CD4-positive, alpha-beta T cell treated with Interleukin-15 for 1 hour (primary cell): ENCODE measurements at places on chromosomes 13 and 19.
A peak's percentile ranks its signal among the peaks of the same experiment; 100 is the strongest.

DNA sequence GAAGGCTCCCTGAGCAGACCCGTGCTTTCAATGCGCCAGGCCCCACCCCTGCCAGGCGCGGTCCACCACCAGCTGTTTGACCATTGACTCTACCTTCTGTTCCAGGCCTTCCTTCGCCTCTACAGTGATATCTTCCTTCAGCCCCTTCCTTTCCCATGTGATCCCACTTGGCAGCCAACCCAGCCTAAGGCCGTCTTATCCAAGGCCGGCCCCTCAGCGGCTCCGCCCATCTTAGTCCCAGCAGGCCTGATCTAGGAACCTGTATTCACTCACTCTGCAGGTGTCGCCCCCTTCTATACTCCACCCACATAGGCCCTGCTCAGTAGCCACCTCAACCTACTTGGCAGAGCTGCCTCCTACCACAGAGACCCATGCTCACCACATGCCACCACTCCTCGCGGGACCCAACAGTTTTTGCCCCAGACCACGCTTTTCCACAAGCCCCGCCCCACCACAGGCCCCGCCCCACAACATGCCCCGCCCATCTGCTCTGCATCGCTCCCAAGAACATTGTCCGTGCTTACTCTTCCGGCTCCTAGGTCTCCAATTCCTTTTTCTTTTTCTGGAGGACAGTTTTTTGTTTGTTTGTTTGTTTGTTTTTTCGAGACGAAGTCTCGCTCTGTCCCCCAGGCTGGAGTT, 2.9 kb downstream of the RASIP1 start:
- no peak for DNase-seq

DNA sequence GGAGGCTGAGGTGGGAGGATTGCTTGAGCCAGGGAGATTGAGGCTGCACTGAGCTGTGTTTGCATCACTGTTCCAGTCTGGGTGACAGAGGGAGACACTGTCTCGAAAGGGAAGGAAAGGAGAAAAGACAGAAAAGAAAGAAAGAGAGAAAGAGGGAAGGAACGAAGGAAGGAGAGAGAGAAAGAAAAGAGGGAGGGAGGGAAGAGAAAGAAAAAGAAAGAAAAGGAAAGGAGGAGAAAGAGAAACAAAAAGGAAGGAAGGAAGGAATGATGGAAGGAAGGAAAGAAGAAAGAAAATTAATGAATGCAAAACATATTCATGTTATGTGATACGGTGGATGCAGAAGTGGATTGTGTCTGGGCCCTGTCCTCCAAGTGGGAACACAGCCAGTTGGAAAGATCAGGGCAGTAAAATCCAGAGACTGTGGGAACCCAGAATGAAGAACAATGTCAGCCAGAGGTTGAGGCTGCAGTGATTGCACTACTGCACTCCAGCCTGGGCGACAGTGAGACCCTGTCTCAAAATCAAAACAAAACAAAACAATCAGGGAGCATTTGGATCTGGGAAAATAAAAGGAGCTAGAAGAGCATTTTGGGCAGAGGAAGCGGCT, 6.2 kb downstream of the PHLDB3 start:
- no peak for DNase-seq

DNA sequence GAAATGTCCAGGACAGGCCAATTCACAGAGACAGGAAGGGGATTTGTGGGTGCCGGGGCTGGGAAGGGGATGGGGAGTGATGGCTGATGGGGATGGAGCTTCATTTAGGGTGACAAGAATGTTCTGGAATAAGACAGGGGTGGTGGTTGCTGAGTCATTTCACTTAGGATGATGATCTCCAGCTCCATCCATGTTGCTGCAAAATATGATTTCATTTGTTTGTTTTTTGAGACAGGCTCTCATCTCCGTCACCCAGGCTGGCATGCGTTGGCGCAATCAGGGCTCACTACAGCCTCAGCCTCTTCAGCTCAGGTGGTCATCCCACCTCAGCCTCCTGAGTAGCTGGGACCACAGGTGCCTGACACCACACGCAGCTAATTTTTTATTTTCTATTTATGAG, 3.1 kb upstream of the JSRP1 start:
- DNase-seq, result no peak

- DNase-seq, result no peak
These were observed 423.2 kb downstream of the KLF5 start for GRCh38 chr13:73481886-73482445.

DNA sequence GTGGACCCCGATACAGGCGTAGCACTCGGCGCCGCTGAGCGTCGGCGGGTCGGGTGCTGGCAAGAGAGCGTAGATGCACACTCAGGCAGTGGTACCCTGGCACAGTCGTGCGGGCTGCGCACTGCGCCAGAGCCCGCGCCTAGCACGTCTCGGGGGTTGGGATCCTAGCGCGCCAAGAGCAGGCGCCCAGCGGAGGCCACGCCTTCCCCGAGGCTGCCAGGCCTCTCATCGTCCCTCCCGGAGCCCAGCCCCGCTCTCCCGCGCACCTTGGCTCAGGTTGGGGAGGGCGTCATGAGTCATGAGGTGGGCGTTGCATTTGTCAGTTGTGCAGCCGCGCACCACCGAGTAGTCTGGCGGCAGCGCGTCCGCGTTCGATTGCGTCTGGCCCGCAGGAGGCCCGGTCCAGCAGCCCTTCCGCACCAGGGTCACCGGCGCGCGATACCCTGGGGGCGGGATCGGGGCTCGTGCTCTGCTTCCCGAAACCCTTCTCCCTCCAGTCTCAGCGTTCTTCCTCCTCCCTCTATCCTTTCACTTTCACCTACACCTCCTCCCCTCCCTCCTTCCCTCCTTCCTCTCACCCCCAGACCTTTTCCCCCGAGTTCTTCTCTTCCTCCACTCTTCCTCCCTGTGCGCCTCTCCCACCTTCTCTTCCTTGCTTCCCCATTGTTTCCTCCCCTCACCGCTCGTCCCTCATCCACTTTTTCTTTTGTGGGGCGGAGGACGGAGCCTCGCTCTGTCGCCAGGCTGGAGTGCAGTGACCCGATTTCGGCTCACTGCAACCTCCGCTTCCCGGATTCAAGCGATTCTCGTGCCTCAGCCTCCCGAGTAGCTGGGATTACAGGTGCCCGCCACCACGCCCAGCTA, 3.5 kb downstream of the LYPD5 start:
- peak; percentile 24 for DNase-seq

- no peak for DNase-seq
These were observed 6.0 kb downstream of the ZBTB7A start for GRCh38 chr19:4060621-4061177.

DNA sequence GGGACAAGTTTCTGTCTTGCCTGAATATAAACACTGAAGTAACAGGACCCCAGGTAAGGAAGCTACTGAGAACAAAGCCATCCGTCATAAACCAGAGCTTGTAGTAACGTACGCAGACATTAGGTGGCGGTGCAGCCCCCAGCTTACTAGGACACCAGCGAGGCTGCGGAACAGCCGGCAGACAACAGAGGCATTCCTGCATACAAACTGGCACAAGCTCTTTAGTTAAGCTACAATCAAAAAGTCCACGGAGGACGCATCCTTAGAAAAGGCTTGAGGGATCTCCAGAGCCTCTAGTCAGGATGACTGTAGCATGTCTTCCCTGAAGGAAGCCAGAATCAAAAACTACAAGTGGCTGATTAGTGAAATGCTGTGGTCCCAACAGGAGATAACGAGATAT, 26.2 kb downstream of the ZNF160 start:
- DNase-seq, result peak; percentile 23

- DNase-seq, result no peak
These were observed 737 bp downstream of the XRCC1 start for GRCh38 chr19:43574424-43575155.

GRCh38 chr13:26813321-26813979, 52.9 kb upstream of the GPR12 start:
- no peak for DNase-seq

- no peak for DNase-seq
These were observed 45.2 kb downstream of the CDADC1 start for GRCh38 chr13:49292742-49293486.

DNA sequence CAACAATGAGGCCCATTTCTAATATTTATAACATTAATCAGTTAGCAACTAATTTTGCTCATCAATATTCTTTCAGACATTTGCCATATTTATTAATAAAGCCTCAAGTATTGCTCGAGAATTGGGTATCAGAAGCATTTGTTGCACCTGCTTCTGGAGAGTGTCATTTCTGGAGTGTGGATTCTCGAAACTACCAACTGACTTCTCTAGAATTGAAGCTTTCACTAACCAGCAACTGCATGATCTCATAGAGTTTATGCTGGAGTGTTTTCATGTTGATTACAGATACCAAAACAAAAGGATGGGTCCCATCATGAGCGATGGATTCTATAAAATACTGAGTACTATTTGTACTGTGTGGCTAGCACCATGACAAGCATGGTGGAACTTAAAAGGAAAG, 121.0 kb upstream of the SLC7A1 start:
- DNase-seq, result no peak

GRCh38 chr13:101985321-101985720, 416.5 kb downstream of the FGF14 start:
- no peak for DNase-seq

GRCh38 chr19:35018379-35018778, 11.9 kb upstream of the SCN1B start:
- DNase-seq, result no peak

DNA sequence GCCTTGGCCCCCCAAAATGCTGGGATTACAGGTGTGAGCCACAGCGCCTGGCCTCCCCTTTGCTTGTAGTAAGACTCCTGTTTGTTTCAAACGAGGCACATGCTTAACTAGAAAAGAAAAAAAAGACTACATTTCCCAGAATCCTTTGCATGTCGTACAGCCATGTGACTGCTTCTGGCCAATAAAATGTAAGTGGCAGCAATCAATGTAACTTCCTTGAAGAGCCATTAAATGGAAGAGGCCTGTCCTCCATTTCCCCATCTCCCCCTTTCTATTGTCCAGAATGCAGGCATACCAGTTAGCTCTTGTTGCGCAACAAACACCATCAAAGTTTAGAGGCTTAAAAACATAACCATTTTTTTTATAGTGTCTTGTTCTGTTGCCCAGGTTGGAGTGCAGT, 10.4 kb upstream of the GPR32 start:
- DNase-seq, result no peak

- no peak for DNase-seq
These were observed 135.7 kb downstream of the MIPEP start for GRCh38 chr13:23753458-23753857.

DNA sequence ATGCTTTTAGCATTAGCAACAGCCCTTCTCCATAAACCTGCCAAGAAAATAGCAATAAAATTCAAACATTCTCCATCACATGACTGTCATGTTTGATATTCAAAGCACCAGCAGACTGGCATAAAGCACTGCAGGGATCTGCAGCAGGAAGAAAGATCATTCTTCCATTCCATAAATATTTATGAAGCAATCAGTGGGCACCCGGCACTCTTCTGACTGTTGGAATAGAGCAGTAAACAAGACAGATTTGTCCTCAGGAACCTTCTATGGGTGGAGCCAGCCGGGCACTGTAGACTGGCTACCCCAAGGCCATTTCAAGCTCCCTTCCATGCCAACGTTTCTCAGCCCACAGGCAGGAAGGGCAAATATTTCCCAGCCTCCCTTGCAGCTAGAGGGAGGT, 25.5 kb downstream of the PLA2G4C start:
- no peak for DNase-seq

- no peak for DNase-seq
These were observed 14.2 kb downstream of the FBXO46 start for GRCh38 chr19:45716359-45717130.

GRCh38 chr13:98888222-98888889, 89.5 kb downstream of the DOCK9 start:
- no peak for DNase-seq

DNA sequence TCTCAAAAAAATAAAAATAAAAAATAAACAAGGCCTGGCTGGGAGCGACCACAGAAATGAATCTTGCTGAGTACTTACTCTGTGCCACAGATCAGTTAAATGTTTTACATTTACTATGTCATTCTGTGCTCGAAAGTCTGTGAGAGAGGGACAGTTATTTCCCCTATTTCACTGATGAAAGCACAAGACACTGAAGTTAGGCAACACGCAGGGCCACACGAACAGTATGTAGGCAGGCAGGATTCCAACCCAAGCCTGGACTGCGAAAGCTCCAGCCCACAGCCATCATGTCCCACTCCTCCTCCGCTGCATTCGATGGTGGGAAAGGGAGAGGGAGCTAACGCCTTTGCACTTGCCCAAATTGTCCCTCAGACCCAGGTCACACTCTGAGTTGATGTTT, 34.2 kb downstream of the RUBCNL start:
- peak; percentile 40 for DNase-seq

- DNase-seq, result no peak
These were observed 504.9 kb downstream of the FGF9 start for GRCh38 chr13:22175815-22176214.

DNA sequence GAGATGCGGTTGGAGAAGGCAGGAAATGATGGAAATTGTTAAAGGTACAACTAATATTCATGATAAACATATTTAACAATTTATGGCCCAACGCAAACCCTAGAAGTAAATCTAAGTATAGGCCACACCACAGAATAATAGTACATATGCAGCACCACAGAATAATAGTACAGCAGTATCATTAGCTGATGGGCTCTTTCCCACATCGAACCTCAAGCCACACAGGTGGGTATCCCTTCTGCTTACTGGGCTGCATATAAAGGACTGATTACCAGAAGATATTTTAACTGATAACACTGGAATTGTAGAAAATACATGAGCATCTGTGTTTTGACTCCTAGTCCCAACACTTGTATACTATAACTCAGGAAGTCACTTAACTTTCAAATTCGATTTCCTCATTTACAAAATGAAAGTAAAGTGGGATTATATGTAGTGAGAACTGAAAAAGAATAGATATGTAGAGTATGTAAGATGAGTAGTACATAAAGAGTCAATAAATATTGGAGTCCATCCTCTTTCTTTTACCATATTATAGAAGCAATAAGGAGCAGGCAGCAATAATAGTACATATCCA, 91.5 kb downstream of the TSC22D1 start:
- no peak for DNase-seq

GRCh38 chr13:41268764-41269163, 5.4 kb upstream of the MTRF1 start:
- DNase-seq, result no peak

DNA sequence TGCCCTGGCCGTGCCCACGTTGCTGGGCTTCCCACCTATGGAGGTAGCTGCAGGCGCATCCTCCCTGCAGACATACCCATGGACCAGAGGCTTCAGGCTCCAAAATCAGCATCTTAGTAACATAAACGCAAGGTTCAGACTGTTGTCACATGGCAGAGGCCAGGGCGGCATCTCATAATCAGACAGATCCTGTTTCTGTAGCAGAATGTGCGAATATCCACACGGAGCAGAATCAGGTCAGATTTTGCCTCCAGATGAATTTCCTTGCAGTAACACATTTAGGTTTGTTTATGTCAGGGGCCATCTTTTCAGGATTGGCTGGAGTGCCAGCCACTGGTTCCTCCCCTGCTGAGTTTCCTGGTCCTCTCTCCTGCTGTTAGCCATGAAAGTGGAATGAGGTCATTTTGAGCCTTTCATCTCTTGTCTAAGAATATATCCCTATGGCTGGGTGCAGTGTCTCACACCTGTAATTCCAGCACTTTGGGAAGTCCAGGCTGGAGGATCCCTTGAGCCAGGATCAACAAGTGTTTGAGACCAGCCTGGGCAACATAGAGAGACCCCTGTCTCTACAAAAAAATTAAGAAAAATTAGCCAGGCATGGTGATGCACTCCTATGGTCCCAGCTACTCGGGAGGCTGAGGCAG, 20.5 kb downstream of the SMARCA4 start:
- no peak for DNase-seq
